ENCODE measurements at places on chromosomes 6 and 20. TPM values are rescaled to one million over a fixed set of nuclear protein-coding genes. Genes with fewer than 3 reads are reported as not detected.

- H3K27ac ChIP-seq, result no peak overlapping the region
- H3K4me1 ChIP-seq, result peaks cover 8% of the 10 kb centered on the region
- H3K27me3 ChIP-seq, result no peaks in the 10 kb centered on the region
- no peaks in the 10 kb centered on the region for H3K36me3 ChIP-seq
- no peak overlapping the region for H3K4me3 ChIP-seq
Measured at GRCh38 chr6:134372603-134373281, 54.8 kb upstream of the SGK1 start.

The TSBP1 gene
- not detected for total RNA-seq

The PARD6B gene
- 32.9 TPM for total RNA-seq

- DNase-seq, result no peak
- H3K4me3 ChIP-seq, result no peak overlapping the region
- H3K4me1 ChIP-seq, result peaks cover 15% of the 10 kb centered on the region
Measured at GRCh38 chr6:47292944-47293343, 16.8 kb downstream of the TNFRSF21 start.

The DNAH8 gene
- total RNA-seq, result 0.12 TPM

The C6orf58 gene
- total RNA-seq, result not detected

The RBPJL gene
- total RNA-seq, result 1.5 TPM

- H3K27ac ChIP-seq, result no peak overlapping the region
- peaks cover 1% of the 10 kb centered on the region for H3K4me1 ChIP-seq
- no peaks in the 10 kb centered on the region for H3K27me3 ChIP-seq
- H3K4me3 ChIP-seq, result no peak overlapping the region
- H3K36me3 ChIP-seq, result peaks cover 2% of the 10 kb centered on the region
- DNase-seq, result no peak
Measured at GRCh38 chr6:146289816-146290588, 253.6 kb upstream of the RAB32 start.

The COL11A2 gene
- 4.3 TPM for total RNA-seq

GRCh38 chr20:1807394-1807793, 87.8 kb upstream of the SIRPA start:
- no peak for DNase-seq
- peaks cover 11% of the 10 kb centered on the region for H3K4me1 ChIP-seq
- H3K36me3 ChIP-seq, result no peaks in the 10 kb centered on the region

- no peak for DNase-seq
- peaks cover 30% of the 10 kb centered on the region for H3K4me1 ChIP-seq
- H3K27me3 ChIP-seq, result no peaks in the 10 kb centered on the region
- no peaks in the 10 kb centered on the region for H3K36me3 ChIP-seq
- H3K4me3 ChIP-seq, result no peak overlapping the region
Measured at GRCh38 chr6:125947615-125948014, 9.0 kb upstream of the HINT3 start.

The LY6G6D gene
- not detected for total RNA-seq

DNA sequence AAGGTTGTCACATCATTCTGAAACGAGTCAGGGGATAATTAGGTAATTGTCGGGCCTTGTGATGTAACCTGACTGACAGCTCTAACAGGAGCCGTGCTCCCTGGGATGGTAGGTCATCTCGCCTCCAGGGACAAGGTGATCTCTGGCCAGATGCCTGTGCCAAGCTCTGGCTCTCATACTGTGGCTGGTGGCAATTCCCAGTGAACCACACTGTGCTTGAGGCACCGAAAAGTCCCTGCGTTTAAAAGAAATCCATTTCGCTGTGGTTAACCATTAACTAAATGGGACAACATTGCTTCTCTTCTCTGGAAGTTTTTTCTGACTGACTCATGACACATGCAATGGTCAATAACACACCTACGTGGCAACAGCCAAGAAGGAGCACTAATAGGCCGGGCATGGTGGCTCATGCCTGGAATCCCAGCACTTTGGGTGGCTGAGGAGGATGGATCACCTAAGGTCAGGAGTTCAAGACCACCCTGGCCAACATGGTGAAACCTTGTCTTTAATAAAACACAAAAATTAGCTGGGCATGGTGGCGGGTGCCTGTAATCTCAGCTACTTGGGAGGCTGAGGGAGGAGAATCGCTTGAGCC, 669.2 kb downstream of the PRKN start:
- DNase-seq, result no peak
- H3K27me3 ChIP-seq, result peaks cover 17% of the 10 kb centered on the region
- H3K36me3 ChIP-seq, result no peaks in the 10 kb centered on the region
- H3K27ac ChIP-seq, result peak overlapping the region; percentile 94
- H3K4me1 ChIP-seq, result peaks cover 20% of the 10 kb centered on the region
- peak overlapping the region; percentile 28 for H3K4me3 ChIP-seq

The SIRPD gene
- total RNA-seq, result not detected

The CDH26 gene
- total RNA-seq, result 13.4 TPM

The CLIC5 gene
- 28.4 TPM for total RNA-seq

- no peak for DNase-seq
- H3K4me1 ChIP-seq, result no peaks in the 10 kb centered on the region
- no peaks in the 10 kb centered on the region for H3K36me3 ChIP-seq
- H3K4me3 ChIP-seq, result no peak overlapping the region
Measured at GRCh38 chr20:36319356-36320260, 13.5 kb downstream of the DLGAP4 start.

The JPH2 gene
- total RNA-seq, result 0.24 TPM

GRCh38 chr20:61510778-61511330, 258.8 kb downstream of the CDH4 start:
- no peaks in the 10 kb centered on the region for H3K36me3 ChIP-seq
- H3K27me3 ChIP-seq, result peaks cover 30% of the 10 kb centered on the region
- DNase-seq, result no peak
- H3K4me3 ChIP-seq, result no peak overlapping the region
- no peak overlapping the region for H3K27ac ChIP-seq

DNA sequence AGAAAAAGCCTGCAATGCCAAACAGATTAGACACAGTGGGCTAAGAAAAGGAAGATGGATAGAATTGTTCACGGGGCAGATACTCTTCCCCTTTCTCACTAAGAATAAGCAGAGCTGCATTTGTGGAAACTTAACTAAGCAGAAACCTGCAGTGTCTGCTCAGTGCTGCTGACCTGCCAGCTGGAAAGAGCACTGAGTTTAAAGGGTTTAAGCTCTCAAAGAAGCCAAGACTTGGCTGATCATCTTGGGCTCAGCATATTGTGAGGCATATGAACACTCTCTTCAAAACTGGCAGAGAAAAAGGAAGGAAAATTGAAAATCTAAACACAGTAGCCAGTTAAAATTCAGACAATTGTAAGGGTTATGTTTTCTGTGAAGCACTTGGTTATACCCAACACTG, 711.1 kb upstream of the EPHA7 start:
- no peak for DNase-seq
- H3K36me3 ChIP-seq, result no peaks in the 10 kb centered on the region
- peak overlapping the region; percentile 39 for H3K27ac ChIP-seq
- H3K4me1 ChIP-seq, result peaks cover 23% of the 10 kb centered on the region
- H3K27me3 ChIP-seq, result no peaks in the 10 kb centered on the region
- no peak overlapping the region for H3K4me3 ChIP-seq

The NMBR gene
- 0.74 TPM for total RNA-seq

GRCh38 chr20:49540687-49541435, 27.1 kb downstream of the PTGIS start:
- peaks cover 27% of the 10 kb centered on the region for H3K36me3 ChIP-seq
- DNase-seq, result no peak
- no peaks in the 10 kb centered on the region for H3K4me1 ChIP-seq

GRCh38 chr6:108805611-108806167, 42.5 kb upstream of the ARMC2 start:
- H3K27me3 ChIP-seq, result no peaks in the 10 kb centered on the region
- no peak overlapping the region for H3K4me3 ChIP-seq
- H3K36me3 ChIP-seq, result no peaks in the 10 kb centered on the region
- DNase-seq, result no peak

The ARMH2 gene
- total RNA-seq, result not detected

The SLC52A3 gene
- 0.38 TPM for total RNA-seq

The CCN2 gene
- 33.5 TPM for total RNA-seq

DNA sequence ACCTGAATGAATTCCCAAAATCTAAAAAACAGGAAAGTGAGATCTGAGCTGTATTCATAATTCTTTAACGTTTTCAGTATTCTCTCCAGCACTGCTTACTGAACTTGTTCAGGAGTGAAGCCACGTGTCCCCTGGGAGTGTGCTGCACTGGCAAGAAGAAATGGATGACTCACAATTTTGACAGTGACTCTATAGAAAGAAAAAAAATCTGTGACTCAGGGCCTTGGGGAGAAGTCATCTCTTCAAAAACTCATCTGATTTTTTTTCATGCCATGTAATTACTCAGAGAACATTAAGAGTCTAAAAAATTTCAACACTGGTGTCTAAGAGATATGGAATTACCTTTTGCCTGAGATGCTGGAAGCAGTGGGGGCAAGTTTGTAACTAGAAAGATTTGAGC, 39.7 kb downstream of the ANKEF1 start:
- H3K4me1 ChIP-seq, result peaks cover 3% of the 10 kb centered on the region
- no peaks in the 10 kb centered on the region for H3K36me3 ChIP-seq
- H3K4me3 ChIP-seq, result no peak overlapping the region
- H3K27ac ChIP-seq, result no peak overlapping the region

DNA sequence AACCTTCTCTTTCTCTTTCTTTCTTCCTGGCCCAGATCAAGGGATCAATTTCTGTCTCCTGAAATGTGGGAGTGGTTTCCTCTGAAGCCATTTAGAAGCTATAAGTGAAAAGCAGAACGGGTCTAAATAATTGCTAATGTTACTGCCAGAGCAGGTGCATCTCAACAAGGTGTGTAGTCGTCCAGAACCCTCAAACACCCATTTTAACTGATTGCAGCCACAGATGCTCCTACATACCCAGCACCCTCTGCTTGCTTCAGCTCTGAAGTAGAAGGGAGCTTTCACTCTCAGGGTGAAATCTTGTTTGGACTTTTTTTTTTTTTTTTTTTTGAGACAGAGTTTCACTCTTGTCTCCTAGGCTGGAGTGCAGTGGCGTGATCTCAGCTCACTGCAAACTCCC, 592.1 kb upstream of the ARID1B start:
- no peaks in the 10 kb centered on the region for H3K4me1 ChIP-seq
- H3K36me3 ChIP-seq, result no peaks in the 10 kb centered on the region
- H3K27ac ChIP-seq, result no peak overlapping the region
- no peaks in the 10 kb centered on the region for H3K27me3 ChIP-seq

The FERMT1 gene
- total RNA-seq, result 8.4 TPM

DNA sequence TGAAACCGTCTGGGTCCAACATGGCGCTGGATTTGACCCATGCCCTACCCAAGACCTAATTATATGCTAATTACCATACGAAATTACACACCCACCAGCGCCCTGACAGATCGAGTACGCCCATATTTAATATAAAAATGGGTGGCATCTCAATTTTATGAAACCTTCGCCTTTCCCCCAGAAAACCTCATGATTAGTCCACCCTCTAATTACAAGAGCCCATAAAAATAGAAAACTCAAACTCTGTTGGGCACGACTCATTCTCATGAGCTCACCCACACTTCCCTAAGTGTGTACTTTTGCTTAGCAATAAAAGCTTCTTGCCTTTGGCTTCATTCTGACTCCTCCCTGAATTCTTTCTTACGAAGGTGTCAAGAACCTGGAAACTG, 136.4 kb downstream of the OR2B2 start:
- peaks cover 5% of the 10 kb centered on the region for H3K36me3 ChIP-seq
- no peak overlapping the region for H3K27ac ChIP-seq
- peaks cover 13% of the 10 kb centered on the region for H3K27me3 ChIP-seq
- H3K4me1 ChIP-seq, result peaks cover 7% of the 10 kb centered on the region
- H3K4me3 ChIP-seq, result no peak overlapping the region

The IPCEF1 gene
- 0.77 TPM for total RNA-seq

The BPI gene
- total RNA-seq, result not detected

DNA sequence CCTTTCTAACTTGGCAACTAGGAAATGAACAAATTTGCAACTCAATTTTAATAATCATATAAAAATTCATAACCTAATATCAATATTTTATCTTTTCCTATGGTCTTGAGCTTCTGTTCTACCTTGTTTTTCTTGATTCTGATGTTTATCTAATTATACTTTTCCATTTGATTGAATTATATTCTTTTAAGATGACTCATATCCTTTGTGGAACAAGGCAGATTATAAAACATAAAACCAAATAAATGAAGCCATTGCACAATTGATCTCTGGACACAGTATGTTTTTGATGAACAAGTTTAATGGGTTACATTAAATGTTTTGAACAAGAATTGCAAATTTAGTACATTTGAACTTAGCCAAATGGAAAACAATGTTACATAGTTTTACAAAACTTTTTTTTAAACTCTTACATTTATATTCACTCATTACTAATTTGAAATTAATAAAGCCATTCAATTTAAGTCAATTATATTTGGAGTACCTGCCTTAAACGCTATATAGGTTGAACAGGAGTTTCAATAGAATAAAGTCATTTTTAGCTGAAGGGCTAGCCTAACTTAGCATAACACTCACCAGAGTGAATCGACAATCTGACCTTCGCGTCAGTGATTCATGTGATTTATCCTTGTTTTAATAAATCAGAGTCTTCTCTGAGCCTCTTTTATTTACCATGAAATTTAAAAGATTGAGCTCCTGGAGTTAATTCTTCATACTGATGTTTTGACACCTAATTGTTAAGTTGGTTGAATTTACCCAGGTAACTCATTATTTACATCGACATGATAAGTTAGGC, 3.8 kb downstream of the NCOA7 start:
- no peak for DNase-seq
- H3K27me3 ChIP-seq, result no peaks in the 10 kb centered on the region
- no peaks in the 10 kb centered on the region for H3K36me3 ChIP-seq
- H3K4me3 ChIP-seq, result no peak overlapping the region
- H3K27ac ChIP-seq, result no peak overlapping the region
- peaks cover 30% of the 10 kb centered on the region for H3K4me1 ChIP-seq

The SLA2 gene
- 0.77 TPM for total RNA-seq

DNA sequence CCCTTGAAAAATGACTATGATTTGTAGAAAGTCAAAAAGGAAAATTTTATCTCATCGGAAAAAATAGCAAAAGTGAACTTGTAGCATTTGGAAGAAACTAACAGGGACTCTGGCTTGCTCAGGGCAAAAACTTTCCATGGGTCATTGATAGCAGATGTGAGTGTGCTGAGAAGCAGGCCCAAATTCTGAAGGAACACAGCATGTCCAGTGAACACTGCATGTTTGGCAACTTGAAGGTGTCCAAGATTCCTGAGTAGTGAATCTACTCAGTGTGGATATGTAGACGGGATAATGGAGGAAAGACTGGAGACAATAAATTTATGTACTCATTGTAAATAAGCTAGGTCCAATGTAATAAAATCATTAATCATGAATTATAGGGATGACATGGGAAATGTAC, 8.2 kb downstream of the SLC17A2 start:
- no peak overlapping the region for H3K4me3 ChIP-seq
- DNase-seq, result no peak
- H3K4me1 ChIP-seq, result no peaks in the 10 kb centered on the region
- no peaks in the 10 kb centered on the region for H3K36me3 ChIP-seq

GRCh38 chr6:51893366-51893765, 194.0 kb downstream of the PKHD1 start:
- H3K36me3 ChIP-seq, result no peaks in the 10 kb centered on the region
- DNase-seq, result no peak
- peaks cover 3% of the 10 kb centered on the region for H3K4me1 ChIP-seq
- H3K27me3 ChIP-seq, result no peaks in the 10 kb centered on the region
- no peak overlapping the region for H3K4me3 ChIP-seq
- H3K27ac ChIP-seq, result no peak overlapping the region
